ENCODE measurements at places on chromosomes 1 and 21.

- no peak for DNase-seq
Observed at GRCh38 chr1:100423832-100424337, 71.6 kb downstream of the CDC14A start.

GRCh38 chr1:1907098-1907736, 7.8 kb upstream of the CALML6 start:
- peak; percentile 26 for DNase-seq

- no peak for DNase-seq
Observed at GRCh38 chr1:204437796-204438570, 26.4 kb upstream of the PPP1R15B start.

- peak; percentile 63 for DNase-seq
Observed at GRCh38 chr1:234899041-234899729, 229.5 kb downstream of the TOMM20 start.

- DNase-seq, result no peak
Observed at GRCh38 chr1:106194206-106194605, 862.3 kb upstream of the PRMT6 start.

GRCh38 chr1:47433477-47434050, 4.3 kb upstream of the FOXD2 start:
- no peak for DNase-seq

DNA sequence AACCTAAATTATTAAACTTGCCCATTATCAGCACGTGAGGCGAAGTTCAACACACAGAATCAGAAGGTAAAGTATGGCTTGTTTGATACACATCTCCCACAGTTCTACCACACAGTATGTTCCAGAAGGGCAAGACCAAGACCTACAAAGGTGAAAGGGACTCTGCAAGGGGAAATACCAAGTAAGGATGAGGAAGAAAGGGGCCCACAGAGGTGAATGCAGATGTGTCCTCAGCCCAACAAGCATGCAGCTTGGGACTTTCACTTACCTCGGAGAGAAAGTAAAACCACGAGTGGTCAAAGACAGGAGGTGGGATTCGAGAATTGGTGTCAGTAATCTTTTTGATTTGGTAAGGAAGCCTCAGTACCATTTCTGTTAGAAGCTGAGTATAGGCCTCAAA, 85.8 kb downstream of the UBR4 start:
- DNase-seq, result no peak

Measured in fibroblast of skin of right biceps (primary cell).